Activated CD8-positive, alpha-beta memory T cell treated with anti-CD3 and anti-CD28 coated beads for 4 hours (primary cell): ENCODE measurements at places on chromosomes 3 and 15.

- DNase-seq: no peak
Measured at GRCh38 chr3:141051443-141052200, 475 bp downstream of the SPSB4 start.

GRCh38 chr3:46186471-46187340 is 21.4 kb downstream of the CCR1 start:
- DNase-seq: no peak

- DNase-seq: no peak
Measured at GRCh38 chr15:23014394-23015000, 24.9 kb downstream of the TUBGCP5 start.

DNA sequence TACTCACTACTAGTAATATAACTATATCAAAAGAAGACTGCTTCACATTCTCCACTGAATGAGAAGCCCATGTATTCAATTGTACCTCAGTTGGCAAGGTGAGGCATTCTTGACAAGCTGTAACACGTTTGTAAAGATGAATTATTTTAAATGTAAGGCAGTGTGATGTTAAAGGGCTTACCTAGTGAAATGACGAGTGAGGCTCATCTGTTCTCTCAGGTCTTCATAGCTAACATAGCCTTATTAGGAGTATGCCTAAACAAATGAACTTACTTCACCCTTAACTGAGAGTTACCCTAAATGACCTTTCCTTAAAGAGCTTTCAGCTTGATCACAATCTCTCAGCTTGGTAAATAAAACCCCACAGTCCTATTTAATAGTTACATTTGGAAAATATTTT is 127.3 kb downstream of the FEZF2 start:
- DNase-seq: no peak

GRCh38 chr15:52236013-52236412 is 44.8 kb upstream of the GNB5 start:
- no peak for DNase-seq

DNA sequence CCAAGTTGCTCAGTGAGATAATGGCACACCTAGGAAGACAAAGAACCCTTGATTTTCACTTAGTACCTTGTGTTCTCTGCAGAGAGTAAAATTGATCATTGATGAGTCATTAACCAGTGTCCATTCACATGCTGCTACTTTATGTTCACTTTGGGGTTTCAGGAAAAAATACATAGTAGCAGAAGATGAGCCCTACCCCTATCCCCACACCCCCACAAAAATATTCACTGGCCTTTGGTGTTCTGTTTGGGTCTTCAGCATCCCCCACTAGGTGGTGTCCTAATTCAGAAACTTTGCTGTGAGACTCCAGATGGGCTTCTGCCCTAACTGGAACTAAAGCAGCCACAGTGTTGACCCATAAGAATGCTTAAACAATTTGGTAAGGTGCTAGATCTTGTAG is 178.8 kb downstream of the KLHL25 start:
- no peak for DNase-seq

- DNase-seq: no peak
Measured at GRCh38 chr15:90550919-90551318, 21.2 kb downstream of the CRTC3 start.

GRCh38 chr3:184373422-184373821 is 4.6 kb downstream of the THPO start:
- DNase-seq: no peak

DNA sequence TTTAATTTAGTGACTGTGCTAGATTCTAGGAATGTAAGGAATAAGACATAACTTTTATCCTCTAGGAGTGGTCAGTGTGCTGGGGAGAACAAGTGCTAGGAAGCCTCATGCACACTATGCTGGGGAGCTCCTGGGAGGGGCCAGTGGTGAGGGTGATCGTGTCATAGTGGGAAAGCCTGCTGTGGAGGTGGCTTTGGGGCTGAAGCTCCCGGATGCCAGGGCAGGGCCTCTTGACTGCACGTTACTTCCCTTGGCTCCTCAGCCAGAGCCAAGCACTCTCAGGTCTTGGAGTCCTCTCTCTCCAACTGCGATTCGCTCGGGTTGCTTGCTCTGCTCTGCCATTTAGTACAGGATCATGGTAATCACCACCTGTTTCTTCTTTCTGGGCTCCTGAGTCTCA is 33.6 kb downstream of the SQOR start:
- no peak for DNase-seq

DNA sequence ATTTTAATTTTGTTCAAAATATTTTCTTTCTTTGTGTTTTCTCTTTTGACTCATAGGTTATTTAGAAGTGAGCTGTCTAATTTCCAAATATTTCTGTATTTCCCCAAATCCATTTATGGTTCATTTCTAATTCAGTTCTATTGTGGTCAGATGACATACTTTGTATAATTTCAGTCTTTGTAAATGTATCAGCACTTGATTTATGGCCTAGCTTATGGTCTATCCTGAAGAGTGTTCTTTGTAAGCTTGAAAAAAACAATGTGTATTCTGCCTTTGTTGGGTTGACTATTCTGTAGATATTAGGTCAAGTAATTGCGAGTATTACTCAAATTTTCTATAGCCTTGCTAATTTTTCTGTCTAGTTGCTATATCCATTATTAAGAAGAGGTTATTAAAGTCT is 311.2 kb downstream of the OCA2 start:
- no peak for DNase-seq

DNA sequence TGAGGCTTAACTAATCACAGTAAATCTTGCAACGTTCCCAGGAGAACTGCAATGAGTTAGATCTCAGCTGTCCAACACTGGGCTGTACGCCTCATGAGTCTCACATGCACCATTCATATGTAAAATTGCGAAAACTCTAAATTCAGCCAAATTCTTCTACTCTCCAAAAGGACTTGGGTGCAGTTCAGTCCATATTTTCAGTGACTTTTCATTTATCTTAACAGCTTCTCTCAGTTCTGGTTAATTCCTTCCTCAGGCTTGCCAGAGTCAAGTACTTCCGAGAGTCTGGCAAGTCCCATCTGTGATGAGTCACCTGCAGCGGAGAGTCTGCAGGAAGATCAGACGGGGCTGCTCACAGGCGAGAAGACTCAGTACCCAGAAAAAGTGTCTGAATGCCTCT is 11.5 kb downstream of the CCDC80 start:
- no peak for DNase-seq

DNA sequence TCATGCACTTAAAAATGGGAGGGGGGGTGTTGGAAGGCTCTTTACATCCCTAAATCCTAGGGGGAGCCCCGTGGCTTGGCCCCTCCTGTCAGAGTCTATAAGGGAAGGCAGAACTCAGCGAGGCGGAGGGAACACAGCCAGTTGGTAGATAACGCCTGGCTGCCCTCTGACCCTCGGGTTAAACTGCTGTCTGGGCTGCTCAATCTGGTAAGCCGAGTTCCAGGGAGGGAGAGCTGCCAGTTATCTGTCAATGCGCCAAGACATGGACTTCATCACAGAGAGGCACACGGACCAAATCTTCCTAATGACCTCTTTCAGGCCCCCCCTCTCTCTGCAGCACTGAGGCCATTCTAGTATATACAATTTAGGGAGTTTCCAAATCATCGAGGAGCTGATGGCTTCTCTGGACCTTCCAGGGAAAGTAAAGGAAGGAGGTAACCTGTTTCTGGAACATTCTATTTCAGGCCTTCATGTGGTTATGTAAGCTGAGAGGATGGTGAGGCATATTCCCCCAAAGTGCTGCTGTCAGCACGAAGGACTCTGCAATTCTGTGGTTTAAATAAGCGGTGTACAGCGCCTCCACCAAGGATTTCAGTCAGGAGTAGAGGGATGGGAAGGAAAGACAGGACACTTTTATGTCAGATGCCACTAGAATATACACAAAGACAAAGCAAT is 349.0 kb downstream of the MCTP2 start:
- DNase-seq: no peak

- DNase-seq: no peak
Measured at GRCh38 chr3:137988152-137988551, 21.8 kb upstream of the CLDN18 start.

DNA sequence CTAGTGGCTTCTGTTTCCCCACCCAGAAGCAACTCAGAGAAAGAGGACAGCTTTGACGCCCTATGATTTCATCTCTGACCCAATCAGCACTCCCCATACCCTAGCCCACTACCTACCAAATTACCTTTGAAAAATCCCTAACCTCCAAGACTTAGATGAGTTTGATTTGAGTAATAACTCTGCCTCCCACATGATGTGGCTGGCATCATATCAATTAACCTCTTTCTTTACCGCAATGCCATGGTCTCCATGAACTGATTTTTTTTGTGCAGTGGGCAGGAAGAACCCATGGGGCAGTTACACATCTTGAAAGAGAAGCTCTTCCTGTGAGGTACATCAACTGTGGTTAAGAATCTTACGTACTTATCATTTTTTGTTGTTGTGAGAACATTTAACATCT is 25.5 kb upstream of the APOD start:
- no peak for DNase-seq

DNA sequence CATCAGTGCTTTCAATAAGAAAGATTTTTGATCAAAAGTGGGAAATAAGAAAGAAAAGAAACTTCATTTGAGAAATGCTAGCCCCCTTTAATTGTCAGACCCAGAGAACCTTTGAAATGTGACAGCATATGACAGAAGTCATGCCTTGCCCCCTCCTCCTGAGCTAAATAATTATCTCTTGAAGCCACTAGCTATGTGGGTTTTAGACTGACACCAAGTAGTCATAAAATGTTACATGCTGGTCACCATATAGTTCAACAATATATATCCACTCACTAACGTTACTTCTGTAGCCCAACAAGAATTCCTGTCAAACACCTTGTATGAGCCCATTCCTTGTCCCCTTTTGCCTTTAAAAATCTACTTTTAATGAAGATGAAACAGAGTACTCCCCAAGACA is 43.1 kb upstream of the AADACL2 start:
- DNase-seq: no peak

- DNase-seq: no peak
Measured at GRCh38 chr15:63049783-63050371, 7.3 kb downstream of the TPM1 start.

DNA sequence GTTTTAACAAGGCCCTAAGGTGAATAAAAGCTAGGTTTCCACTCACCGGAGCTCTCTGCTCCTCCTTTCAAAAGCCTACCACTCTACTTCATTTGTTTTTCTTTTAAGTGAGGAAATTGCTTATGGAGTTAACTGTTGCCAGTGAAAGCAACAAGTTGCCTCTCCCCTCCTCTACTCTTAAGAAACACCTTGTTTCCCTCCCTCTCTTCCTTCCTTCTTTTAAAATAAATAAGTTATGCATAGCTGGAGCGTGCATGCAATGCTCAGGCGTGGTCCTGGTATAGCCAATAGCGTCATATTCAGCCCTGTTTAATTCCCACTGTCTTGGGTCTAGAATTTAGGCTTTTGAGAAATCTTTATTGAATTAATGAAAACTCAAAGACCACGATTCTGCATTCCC is 101.1 kb upstream of the IGF1R start:
- no peak for DNase-seq

DNA sequence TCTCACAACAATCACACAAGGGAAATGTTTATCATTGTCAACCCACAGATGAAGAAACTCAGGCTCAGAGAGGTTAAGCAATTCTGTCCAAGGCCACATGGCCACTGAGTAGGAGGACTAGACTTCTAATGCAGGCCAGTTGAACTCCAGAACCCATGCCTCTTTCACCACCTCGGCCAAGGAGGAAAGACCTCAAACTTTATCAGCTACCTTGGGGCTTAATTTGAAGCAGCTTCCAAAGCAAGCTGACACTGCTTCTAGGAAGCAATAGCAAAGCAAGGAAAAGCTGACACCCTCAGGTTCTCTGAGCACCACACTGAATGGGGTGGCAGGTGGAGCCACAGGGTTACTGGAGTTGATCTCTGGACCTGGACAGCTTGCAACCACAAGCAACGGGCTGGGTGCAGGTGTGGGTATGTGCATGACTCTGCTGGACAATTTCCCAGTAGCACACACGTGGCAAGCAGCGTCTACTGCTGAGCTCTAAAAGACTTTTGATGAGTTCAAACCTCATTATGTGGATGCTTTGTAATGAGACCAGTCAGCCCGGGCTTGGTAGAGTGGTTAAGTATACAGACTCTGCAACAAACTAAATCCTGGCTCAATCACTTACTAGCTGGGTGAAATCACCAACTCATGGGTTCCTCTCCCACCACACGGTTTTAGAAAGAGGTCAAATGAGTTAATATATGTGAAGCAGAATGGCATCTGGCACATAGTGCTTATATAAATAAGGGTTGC is 23.1 kb downstream of the CCNL1 start:
- no peak for DNase-seq

DNA sequence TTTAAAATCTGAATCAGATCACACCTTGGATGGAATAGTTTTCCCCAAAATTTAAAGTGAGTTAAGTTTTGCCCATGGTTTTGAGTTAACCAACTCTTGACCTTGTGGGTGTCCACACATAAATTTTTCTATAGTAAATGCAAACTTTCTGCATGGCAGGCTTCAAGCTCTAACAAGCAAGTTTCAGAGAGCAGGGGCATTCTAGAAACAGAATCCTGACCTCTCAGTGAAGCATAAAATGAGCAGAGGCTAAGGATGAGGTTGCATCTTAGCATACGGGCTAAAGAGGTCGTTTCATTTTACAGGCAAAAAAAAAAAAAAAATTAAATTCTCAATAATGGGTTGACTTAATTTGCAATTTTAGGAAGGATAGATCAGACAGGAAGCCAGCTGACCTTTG is 32.1 kb downstream of the CDC25A start:
- DNase-seq: no peak

DNA sequence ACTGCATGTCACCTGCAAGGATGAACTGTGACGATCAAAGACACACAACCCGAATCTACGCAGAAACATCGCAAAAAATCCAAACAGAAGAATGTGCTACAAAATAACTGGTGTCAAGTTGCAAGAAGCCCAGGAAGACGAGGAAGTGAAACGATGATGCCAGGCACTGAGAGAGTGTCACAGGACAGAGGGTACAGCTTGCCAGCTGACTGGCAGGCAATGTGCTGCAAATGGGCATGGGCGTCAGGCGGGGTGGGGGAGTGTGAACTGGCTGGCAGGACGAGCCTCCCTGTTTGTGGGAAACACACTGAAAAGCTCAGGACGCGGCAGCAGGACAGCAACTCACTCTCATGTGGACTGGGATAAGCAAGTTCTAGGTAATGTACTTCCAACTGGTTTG is 28.9 kb upstream of the OCA2 start:
- no peak for DNase-seq

GRCh38 chr3:107942244-107942643 is 148.6 kb downstream of the CD47 start:
- DNase-seq: no peak

- no peak for DNase-seq
Measured at GRCh38 chr15:63059075-63059474, 16.5 kb downstream of the TPM1 start.

GRCh38 chr3:108728934-108729333 is 28.3 kb downstream of the RETNLB start:
- no peak for DNase-seq
